ENCODE measurements at places on chromosomes 7 and 10.
A peak's percentile ranks its signal among the peaks of the same experiment; 100 is the strongest.

GRCh38 chr10:43683451-43684291 is 35.0 kb upstream of the ZNF32 start:
- DNase-seq = no peak

- no peak for DNase-seq
Observed at GRCh38 chr10:104267721-104268404, 1.1 kb upstream of the GSTO2 start.

- no peak for DNase-seq
Observed at GRCh38 chr10:49242604-49243003, 54.4 kb upstream of the TMEM273 start.

DNA sequence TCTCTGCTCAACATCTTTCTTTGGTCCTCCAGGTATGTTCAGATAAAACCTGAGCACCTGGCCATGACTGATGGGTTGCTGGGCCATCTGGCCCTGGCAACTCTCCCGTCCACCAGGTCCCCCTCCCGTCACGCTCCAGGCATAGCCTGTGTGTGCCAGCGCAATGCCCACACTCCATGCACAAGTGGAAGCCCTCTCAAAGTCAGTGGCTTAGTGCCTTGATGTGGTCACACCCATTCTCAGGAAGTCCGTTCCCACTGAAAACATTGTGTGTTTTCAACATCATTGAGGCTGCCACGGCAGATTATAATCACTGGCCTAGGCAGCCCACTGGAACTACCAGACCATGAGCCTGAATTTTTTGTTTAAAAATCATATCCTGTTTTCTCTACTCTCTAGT is 170.6 kb upstream of the LANCL2 start:
- no peak for DNase-seq

GRCh38 chr7:133540096-133540860 is 287.4 kb downstream of the EXOC4 start:
- DNase-seq = no peak

DNA sequence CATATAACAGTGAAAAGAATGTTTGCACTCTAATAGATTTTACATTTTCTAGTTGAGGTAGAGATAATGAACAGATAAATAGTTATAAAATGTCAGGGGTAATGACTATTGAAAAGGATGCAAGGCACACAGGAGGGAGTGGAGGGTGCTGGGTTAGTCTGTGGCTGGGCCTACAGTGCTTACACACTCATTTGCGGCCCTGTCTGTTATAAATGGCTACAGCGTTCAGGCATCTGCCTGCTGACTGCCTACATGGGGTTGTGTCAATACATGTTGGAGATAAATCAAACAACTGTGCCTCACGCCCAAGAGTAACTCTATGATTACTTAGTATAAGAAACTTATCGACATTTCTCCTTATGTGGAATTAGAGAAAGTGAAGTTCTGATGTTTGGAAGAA is 313.3 kb downstream of the ACTR3B start:
- DNase-seq = no peak

DNA sequence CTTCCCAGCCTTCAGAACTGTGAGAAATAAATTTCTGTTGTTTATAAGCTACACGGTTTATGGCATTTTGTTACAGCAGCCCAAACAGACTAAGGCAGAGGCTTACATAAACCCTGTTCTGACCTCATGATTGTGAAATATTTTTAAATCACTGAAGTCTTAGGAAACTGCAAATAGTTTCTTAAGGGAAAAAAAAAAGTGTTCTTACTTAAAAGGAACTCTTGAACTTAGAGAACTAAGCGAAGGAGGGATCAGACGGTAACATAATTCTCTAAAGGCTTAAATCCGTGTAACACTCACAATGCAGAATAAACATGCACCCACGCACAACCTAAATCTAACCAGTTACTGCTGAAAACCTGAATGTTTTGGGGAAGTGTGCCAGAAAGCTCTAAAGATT is 749.1 kb upstream of the LRRTM3 start:
- DNase-seq = peak; percentile 26

DNA sequence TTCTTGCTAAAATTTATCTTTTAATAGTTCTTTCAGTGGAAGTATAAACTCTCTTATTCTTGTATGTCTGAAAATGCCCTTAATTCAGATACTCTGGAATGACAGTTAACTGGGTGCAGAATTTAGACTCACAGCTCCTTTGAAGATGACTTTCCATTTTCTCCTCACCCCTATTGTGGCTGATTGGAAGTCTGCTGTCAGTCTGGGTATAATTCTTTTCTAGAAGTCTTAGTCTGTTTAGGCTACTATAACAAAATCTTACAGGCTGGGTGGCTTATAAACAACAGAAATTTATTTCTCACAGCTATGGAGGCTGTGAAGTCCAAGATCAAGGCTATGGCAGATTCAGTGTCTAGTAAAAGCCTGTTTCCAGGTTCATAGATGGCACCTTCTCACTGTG is 145.2 kb upstream of the GDF10 start:
- DNase-seq = no peak

DNA sequence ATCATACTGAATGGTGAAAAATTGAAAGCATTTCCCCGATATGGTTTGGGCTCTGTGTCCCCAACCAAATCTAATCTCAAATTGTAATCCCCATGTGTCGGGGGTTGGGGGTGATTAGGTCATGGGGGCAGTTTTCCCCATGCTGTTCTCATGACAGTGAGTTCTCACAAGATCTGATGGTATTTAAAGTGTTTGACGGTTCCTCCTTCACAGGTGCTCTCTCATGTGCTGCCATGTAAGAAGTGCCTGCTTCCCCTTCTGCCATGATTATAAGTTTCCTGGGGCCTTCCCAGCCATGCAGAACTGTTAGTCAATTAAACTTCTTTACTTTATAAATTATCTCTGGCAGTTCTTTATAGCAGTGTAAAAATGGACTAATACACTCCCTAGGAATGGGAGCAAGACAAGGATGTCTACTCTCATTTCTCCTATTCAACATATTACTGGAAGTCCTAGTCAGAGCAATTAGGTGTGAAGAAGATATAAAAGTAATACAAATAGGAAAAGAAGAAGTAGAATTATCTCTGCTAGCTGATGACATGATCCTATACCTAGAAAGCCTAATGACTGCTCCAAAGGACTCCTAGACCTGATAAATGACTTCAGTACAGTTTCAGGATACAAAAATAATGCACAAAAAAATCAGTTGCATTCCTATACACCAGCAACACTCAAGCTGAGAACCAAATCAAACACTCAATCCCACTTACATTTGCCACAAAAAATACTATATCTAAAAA is 260.6 kb downstream of the RNLS start:
- no peak for DNase-seq

DNA sequence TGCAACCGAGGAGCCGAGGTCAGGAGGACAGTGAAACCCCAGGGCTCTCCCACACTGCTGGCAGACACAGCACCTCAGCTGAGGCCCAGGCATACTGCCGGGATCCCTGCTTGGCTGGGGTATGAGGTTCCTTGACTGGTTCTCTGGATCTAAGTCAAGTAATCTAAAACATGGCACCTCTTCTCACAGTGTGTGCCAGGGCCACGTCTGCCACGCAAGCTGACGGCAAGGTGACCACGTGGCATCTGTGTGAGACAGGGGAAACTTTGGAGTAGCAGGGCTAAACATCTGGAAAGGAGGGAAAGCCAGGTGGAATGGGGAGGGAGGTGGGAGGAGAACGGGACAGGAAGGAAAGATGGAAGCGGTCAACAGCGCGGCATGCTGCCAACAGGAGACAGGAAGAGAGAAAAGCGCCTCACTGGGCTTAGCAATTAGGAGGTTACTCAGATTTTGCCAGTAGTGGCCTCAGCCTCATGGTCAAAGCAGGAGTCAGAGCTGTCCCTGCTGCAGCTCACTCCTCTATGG is 103.7 kb downstream of the CXCL12 start:
- no peak for DNase-seq

DNA sequence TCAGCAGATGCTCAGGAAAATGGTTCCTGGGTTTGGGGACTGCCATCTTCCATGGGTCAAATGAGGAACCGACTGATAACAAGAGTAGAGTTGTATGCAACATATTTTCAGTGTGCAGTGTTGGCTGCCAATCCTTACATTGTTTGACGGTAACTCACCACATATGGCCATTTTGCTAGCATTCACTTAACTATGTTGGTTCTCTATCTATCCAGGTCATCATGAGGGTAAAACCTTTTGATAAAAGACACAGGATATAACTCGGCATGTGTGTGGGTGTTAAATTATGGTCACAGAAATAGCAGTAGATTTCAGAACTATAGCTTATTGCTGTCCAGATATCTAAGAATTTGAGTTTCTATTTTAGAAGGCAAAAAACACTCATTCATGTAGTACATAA is 140.7 kb upstream of the AOAH start:
- no peak for DNase-seq

DNA sequence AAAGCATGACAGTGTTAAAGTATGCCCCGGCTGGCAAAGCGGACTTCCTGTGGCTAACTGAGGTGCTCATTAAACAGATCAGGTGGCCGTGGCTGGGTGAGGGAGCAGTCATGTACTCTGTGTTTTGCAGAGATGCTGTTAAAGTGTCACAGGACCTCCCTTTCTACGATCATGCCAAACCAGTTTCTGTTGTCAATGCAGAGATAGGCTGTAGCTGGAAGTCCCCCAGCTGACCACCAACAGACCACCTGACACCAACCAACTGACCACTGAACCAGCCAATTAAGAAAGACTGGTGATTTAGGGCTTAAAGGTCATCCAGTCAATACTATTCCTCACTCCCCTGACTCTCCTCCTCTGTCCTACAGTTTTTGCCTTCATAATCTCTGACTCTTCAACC is 431.1 kb upstream of the LRGUK start:
- no peak for DNase-seq

- no peak for DNase-seq
Observed at GRCh38 chr7:69781412-69781846, 183.2 kb downstream of the AUTS2 start.

DNA sequence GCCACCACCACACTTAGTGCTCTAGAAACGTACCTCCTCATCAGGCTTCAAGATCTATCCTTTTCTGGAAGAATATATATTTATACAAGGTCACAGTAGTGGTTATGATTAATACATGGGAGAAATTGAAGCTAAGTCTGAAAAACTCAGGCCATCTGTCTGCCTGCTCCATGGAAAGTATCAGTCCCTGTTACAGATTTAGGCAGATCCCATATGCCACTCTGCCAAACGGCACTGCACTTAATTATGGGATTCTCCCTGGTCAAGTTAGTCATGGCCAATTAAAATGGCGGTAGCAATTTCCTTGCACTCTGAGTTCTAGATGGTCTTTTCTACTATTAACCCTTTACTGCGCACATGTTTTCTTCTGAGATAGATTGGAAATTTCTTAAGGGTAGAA is 740.0 kb downstream of the SUGCT start:
- DNase-seq = no peak

- no peak for DNase-seq
Observed at GRCh38 chr7:22192801-22193200, 164.2 kb downstream of the RAPGEF5 start.

DNA sequence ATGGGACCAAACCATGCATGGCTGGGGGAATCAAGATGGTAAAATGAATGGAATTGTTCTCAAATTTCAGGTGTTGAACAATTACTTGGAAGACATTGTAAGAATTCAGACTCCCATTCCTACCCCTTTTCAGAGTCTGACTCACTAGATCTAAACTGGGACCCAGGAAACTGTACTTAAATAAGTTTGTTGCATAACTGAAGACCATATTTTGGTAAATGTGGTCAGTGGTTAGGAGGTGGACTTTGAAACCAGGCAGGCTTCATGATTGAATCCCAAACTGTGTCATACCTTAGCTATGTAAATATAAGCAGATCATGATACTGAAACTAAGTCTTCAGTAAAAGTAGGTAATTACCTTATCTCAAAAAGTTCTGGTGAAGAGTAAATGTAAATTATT is 41.7 kb downstream of the ZWINT start:
- DNase-seq = no peak

DNA sequence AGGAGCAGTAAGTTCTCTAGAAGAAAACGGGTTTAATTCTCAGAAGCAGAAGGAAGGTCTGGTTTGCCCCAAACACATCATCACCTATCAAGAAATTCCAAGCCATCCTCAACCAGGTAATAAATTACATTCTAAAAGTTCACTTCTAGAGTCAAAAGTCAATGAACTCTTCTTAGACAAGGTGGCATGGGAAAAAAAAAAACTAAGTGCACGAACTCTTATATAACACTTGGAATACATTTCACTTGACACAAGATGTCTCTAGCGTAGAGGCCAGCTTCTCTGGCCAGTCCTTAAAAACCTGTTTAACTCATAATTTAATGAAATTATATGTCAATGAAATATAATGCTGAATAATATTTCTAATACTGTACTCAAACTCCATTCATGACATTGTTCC is 172.1 kb upstream of the ASAH2 start:
- no peak for DNase-seq

- DNase-seq = no peak
Observed at GRCh38 chr7:92964141-92964540, 127.8 kb upstream of the CDK6 start.

DNA sequence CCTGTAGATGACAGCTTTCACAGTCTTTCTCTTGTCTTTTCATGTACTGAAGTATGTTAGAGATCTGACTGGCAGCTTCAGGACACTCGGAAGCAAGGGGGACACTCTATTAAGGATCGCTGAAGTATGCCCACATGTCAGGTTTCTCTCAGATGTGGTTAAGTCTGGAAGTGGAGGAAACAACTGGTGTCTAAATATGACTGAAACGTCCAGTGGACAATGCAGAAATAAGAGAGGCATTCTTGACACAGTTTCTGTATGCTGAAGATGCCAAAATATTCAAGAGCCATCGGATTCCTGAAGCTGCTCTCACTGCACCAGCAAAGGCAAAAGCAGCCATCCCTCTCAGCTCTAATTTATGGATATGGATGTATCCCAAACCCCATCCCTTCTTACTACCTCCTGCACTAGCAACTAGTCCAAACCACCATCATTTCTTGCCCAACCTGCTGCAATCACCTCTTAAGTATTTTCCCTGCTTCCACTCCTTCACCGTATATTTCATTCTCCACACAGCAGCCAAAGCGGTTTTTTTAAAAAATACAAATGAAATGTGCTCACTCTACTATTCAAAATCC is 113.4 kb downstream of the REEP3 start:
- no peak for DNase-seq

DNA sequence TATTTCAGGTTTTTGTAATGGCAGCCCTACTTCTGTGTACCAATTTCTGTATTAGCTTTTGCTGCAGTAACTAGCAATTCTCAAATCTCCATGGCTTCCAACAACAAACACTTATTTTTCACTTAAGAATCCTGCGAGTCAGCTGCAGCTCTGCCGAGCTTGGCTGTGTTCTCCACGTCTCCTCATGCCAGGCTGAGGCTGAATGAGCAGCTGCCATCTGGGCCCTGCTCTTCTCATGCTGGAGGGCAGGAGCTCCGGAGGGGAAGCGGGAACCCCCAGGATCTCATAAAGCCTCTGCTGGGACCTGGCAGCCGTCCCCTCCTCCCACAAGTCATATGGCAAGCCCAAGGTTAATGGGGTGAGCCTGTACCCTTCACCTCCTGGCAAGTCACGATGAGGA is 591.1 kb downstream of the SDK1 start:
- DNase-seq = no peak

DNA sequence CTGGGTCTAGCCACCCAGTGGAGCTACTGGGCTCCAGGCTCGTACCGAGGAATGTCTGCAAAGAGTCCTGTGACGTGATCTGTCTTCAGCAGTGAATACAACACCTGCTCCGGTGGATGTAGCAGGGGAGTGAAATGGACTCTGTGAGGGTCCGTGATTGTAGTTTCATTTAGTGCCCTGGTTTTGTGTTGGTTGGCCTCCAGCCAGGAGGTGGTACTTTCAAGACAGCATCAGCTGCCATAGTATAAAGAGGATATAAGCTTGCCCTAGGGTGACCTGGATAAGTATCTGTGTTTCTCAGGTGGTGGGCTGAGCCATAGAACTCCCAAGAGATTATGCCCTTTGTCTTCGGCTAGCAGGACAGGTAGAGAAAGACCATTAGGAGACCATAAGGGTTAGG is 24.6 kb upstream of the WNT2 start:
- no peak for DNase-seq

GRCh38 chr7:379456-380138 is 89.6 kb downstream of the FOXL3 start:
- no peak for DNase-seq

Data from AML-193 (cell line).